MV-4-11 (cell line): ENCODE measurements at places on chromosomes 5 and 9.

DNA sequence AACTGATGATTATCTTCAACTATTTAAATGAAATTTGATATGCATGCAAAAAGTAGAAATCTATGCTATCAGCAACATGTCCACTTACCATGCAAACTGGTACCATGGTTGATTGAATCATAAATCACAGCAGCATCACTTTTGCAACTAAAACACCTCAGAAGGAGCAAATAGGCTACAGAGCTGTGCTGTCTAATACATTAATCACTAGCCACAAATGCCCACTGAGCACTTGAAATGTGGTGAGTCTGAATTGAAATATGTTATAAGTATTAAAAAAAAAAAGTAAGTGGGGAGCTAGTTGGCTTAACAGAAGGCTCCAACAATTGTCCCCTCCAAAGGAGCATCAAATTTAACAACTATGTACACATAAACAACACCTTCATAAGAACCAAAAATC lies 112.5 kb downstream of the FAM114A2 start:
- DNase-seq = no peak

GRCh38 chr5:61254969-61255555 lies 77.0 kb upstream of the ZSWIM6 start:
- DNase-seq = no peak

GRCh38 chr5:169080448-169080911 lies 220.5 kb downstream of the SLIT3 start:
- no peak for DNase-seq

DNA sequence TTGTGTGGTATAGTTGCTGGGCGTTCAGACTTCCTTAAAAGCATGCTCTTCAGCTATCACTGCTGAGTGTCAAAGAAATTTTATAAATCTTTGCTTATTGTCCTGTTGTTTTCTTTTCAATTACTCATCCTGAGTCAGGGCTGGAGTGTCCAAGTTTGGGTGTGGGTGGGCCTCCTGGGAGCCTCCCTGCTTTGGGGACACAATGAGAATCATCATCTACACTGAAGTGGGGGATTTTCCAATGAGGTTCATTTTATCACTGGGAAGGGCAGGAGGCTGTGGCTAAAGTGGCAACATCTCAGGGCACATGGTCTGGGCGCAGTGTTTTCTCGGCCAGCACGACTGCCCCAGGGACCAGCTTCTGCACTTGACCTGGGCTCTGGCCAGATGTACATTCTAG lies 19.5 kb downstream of the GFPT2 start:
- no peak for DNase-seq

DNA sequence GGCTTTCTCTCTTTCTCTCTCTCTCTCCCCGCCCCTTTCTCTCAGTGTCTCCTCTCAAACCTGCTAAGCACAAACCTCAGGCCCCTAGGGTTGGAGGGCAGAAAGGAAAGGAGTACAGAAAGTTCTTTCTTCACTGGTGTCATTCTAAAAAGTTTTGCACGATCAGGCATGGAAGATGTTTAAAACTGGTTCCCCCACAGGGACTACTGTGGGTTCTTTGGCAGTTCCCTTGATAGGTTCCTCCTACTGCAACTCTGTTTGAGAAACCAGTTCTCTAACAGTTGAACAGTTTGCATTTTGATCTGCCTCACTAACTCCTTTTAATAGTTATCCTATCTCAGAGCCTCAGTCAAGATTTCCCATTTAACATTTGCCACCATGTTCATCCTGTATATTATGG lies 82.9 kb downstream of the CDO1 start:
- no peak for DNase-seq

DNA sequence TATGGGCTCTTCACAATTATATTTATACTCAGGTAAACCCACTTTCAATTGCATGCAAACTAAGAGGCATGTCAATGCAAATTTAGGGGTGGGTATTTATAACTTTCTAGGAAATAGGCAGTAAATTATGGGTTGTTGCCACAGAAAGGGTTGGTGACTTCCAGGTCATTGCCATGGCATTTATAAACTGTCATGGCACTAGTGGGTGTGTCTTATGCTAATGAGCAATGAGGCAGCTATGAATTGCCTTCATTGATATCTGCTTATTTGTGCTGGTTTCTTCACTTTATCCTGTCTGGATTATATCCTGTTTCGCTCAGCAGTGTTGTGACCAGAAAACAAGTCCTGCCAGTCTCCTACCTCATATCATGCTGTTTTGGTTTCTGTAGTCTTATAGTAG lies 597.3 kb upstream of the DAB2 start:
- DNase-seq = peak; percentile 27

DNA sequence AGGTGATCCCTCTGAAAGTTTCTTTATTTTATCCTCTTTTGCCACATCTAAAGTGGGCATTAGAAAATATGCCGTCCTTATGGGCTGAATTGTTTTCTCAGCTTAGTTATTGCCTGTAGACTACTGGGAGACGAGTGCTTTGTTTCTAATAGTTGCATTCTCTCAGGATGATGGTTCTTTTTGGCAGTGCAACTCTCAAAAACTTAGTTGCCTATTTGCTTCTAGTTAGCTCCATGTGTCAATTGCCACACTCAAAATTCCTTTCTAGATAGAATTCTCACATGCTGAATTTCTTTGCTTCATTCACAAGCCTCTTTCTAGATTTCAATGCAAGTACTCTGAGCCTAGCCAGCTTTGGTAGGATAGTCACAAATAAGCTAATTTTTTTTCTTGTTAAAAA lies 155.5 kb downstream of the FGF10 start:
- DNase-seq = no peak

DNA sequence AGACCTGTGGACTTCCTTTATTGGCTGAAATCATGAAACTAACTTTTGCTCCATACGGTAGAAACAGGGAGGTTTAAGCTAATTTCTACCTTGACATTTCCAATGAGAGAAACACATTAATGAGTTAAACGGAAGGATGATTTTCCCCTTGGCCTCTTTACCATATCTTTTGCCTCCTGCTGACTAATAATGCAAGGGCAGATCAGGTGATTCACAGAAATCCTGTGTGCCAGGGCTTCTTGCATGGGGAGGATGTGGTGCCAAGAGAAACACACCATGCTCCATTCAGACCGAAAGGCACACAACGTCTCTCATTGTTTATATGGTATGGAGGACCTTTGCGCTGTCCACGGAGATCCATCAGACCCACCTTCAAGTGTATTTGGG lies 17.4 kb upstream of the PRLR start:
- DNase-seq = no peak

DNA sequence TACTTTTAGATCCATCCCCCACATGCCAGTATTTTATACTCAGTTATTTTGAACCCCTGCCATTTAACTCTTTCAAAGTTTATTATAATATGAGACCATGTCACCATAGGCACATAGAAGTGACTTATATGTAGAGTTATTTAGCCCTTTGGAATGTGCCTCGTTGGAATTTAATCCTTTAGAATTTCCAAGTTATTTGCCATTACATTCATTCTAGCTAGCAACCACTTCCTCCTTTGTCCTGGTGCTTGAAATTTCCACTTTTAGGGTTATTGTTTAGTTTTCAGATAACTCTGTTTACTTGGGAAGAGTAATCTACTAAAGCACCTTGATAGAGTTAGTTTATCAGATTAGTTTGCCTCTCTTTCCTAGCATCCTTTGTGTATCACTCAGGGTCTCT lies 82.8 kb upstream of the TLE1 start:
- no peak for DNase-seq

DNA sequence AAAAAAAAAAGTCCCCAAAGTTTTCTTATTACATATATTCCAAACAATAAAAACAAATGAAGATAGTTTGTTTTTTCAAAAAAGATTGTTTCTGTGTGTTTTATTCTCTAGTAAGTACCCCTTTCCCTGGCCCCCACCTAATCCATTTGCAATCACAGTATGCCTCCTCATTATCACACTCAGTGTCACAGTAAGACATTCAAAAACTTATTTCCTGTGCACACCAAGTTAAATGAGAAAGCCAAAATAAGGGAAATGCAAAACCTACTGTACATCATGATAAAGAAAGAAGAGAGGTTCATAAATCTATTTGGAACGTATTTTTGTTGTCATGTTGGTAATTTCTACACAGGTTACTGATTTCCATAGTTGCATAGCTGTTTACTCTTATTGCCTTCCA lies 62.3 kb downstream of the ST8SIA4 start:
- no peak for DNase-seq

DNA sequence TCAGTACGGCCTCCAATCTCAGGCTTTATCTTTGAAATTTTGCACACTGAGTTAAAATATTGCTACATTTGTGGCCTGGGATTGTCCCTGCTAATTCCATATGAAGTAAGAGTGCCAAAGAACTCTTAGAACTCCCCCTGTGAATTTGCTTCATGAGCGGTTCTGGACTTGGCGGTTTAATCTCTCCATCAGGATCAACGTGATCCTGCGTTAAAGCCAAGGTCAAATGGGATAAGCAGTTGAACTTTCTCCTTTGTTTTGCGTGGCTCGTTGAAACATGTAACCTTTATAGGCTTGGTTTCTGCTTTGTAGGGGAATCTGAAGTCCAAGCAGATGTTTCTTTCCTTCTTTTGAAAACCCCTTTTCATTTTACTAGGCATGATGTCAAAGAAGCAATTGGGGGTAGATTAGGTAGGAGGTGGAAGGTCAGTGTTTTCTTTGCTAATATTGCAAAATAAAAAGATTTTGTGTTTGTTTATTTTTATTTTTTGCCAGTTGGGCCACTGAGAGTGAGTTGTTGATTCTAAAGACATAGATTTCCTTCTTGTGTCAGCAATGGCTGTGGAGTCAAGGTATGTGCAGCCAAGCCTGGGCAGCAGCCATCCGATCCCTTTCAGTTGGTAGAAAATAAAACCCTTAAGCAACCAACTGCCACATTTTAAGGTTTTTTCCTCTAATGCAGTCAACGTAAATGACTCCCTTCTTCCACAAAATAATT lies 390.8 kb downstream of the NNT start:
- DNase-seq = no peak

DNA sequence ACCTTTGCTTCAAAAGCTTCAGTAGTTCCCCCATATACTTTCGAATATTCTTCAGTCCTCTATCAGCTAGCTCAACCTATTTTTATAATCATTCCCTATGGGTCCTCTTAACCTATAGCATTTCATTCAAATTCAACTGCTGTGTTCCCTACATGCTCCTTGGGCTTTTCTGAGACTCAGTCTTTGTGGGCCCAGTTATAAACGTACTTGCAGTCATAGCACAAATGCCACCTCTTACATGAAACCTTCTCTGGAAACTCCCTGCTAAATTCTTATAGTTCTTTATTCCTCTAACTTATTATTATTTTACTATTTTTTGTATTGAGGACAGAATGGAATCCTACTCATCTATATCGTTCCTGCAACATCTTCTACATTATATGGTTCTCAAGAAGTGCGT lies 24.7 kb downstream of the MLANA start:
- DNase-seq = no peak

DNA sequence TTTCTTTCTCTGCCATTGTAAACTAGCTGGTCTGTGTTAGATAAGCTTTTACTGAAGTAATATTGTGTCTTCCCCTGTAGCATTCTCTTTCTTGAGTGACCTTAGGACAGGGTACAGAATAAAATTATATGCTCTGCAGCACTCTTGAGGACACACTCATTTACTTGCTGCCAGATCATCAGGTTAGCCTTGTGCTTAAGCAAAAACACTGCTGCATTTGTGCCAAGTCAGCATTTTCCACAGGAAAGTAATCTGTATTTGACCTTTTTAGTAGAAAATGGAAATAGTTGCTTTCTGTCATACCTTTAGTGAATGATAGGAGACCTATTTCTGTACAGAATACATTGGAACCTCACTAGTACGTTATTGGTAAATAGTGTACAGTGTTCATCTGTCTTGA lies 54.2 kb downstream of the LMNB1 start:
- no peak for DNase-seq

GRCh38 chr5:5141625-5142525 lies 1.7 kb downstream of the ADAMTS16 start:
- peak; percentile 46 for DNase-seq

DNA sequence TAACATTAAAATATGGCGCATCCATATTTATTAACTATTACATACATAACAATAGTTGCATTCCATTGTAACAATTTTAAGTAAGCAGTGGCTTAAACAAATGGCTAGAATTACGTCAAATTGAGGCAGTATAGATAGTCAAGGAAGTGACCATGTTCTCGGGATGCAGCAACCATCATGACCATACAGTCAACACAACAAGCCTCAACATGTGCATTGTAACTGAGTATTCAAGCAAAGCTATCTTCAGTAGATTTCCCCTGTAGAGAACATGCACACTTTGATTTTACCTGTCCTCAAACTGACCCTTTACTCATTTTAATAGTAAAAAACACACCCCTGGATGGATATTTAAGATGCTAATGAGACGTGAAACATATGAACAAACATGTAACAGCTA lies 356.4 kb downstream of the HINT1 start:
- DNase-seq = no peak

DNA sequence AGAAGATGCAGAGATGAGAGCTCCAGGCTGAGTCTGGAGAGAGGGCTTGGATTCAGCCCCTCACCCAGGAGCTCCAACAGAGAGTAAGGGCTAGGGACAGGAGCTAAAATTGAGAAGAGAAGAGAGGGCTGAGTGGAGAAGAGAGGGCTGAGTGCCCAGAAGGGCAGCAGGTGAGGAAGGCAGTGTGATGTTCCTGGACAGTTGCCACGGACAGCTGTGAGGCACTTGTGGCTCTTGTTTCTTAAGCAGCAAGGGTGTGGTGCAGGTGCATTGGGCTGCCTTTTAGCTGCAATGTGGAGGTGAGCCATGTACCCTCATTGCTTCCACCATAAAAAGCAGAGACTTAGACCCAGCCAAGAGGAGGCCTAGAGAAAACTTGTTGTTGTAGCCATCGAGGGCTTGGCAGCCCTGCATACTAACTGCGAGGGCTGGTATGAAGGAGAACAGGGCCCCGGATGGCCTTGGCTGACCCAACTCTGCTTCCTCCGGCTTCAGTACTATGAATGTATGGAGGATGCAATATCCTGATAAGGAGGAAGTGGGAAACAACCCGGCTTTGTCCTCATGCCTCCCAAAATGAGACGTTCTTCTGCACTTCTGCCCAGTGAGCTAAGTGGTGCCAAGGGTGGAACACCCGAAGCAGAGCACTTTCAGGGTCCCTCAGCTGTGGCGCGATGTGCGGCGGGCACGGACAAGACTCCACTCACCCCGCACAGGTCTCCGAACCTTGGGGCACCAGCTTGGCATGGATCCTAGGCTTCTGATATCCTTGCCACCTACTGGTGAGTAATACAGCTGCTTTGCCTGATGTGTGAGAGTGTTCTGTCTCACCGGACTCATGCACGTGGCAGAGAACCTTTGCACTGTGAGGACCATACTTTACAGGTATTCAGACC lies 65.2 kb downstream of the LRRC70 start:
- no peak for DNase-seq

GRCh38 chr5:95669540-95669939 lies 13.3 kb downstream of the SPATA9 start:
- no peak for DNase-seq

DNA sequence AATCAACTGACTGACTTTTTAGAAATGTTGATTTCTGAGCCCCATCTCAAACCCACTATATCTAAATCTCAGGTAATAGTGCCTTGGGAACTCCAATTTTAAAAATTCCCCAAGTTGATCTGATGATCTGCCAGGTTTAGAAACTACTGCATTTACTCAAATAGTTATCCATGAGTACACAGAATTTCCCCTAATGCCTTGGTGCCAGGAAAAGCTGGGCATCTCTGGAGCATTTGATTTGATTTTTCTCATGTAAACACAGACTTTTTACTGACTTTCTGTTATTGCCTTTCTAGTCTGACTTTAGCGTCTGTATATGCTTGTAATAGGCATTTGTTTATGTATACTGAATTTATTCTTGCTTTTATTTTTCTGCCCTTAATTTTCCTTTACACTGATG lies 35.8 kb downstream of the MTREX start:
- no peak for DNase-seq

GRCh38 chr5:159163027-159163700 lies 46.2 kb downstream of the RNF145 start:
- no peak for DNase-seq
